ENCODE measurements at places on chromosomes 11 and 22. TPM values are rescaled to one million over a fixed set of nuclear protein-coding genes. Genes with fewer than 3 reads are reported as not detected.

PAMR1 gene
- total RNA-seq, result 12.4 TPM

ADORA2A gene
- total RNA-seq, result 17.2 TPM

GVQW3 gene
- 2.0 TPM for total RNA-seq

OR10G7 gene
- total RNA-seq, result not detected

OR8D4 gene
- not detected for total RNA-seq

DNA sequence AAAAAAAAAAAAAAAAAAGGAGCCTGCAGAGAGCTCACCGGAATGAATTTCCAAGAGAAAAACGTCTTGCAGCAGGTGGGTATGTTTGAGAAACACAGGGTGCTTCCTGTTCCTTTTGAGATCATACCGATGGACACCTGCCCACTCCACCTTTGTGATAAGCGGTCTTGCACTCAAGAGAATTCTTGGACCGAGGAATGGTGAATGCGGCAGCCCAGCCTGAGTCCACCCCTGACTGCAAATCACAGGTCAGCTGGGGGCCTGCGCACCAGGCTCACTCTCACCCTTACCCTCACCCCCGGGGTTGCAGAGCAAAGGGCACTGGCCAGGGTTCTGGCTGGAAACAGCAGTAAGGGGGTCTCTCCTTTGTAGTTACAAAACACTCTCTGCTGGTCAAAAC, 16.8 kb upstream of the TEF start:
- no peak for DNase-seq

DNA sequence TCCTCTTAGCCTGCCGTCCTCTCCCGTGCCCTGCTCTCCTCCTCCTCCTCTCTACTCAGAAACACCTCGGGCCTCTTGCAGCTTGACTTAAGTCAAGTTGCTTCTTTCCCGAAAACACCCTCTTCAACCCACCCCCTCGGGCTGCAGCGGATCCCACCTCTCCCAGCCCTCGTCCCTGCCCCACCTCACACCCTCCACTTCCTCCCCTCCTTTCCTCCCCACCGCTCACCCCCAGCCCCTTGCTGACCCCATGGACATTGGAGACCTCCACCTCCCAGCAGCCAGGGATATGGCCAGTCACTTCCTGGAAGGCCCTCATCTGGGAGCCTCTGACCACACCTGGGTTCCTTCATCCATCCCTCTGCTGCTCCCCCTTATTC, 8.5 kb upstream of the CYTH4 start:
- no peak for DNase-seq

DNA sequence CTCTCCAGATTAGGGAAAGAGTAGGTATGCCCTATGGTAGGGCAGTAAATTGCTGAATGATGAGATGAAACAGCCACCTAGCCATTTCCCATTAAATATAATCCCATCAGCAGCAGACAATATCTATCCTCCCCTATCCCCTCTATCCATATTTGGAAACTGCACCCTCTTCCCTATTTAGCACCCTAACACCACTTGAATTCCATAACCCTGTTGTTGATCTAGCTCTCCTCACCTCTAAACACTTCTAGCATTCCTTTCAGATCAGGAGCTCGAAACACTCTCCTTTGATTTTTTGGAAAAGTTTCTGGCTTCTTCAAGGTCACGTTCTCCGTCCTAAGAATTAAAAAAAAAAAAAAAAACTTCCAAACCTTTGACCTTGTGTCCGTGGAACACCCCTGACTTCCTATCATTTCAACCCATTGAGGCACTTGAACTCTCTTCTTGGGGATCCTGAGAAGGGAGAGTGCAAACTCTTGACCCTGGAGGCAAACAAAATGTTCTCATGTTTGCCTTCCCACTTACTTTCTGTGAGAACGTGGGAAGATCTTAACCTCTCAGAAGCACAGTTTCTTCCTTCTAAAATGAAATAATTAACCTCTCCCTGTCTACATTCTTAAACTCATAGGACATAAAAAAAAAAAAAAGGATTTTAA, 19.0 kb downstream of the TRIM5 start:
- DNase-seq, result no peak

DNA sequence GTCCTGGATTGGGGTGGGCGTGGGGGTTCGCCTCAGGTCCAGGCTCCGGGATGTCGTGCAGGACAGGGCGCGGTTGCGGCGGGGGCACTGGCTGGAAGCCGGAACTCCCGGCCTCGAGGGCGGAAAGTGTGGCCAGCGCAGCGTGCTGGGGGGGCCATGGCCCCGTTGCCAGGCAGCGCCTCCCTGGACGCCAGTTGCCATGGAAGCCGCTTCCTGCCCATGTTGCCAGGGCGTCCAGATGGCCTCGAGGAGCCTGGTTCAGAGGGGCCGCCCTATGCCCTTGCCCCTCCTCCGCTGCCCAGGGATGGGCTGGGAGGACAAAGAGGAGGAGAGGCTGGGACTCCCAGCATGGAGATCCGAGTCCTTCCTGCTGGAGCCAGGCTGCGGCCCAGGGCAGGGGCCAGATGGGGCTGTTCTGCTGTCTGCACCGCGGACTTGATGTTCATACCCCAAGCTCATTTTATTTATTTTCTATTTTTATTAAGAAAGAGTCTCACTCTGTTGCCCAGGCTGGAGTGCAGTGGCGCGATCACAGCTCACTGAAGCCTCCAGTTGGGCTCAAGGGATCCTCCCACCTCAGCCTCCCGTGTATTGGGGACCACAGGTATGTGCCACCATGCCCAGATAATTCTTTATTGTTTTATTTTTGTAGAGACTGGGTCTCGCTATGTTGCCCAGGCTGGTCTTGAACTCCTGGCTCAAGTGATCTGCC, 4.6 kb upstream of the CCDC188 start:
- DNase-seq, result no peak
